ENCODE measurements at places on chromosomes 13 and 19.

DNA sequence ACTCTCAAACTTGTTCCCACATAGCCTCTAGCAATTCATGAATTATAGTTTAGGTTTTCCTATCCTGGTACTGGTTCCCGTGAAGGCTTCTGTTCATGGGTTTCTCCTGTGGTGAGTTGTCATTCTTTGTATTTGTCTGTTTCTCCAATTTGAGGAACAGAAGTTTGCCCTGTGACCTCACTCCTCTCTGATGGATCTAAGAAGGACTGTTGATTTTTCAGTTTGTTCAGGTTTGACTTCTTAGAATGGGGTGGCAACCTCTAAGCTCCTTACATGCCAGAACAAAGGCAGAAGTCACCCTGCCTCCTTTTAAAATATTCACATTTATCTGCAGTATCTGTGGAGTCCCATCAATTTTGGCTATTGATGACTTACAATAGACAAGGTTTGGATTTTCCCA, 354.0 kb downstream of the SPRY2 start:
- DNase-seq, result no peak

DNA sequence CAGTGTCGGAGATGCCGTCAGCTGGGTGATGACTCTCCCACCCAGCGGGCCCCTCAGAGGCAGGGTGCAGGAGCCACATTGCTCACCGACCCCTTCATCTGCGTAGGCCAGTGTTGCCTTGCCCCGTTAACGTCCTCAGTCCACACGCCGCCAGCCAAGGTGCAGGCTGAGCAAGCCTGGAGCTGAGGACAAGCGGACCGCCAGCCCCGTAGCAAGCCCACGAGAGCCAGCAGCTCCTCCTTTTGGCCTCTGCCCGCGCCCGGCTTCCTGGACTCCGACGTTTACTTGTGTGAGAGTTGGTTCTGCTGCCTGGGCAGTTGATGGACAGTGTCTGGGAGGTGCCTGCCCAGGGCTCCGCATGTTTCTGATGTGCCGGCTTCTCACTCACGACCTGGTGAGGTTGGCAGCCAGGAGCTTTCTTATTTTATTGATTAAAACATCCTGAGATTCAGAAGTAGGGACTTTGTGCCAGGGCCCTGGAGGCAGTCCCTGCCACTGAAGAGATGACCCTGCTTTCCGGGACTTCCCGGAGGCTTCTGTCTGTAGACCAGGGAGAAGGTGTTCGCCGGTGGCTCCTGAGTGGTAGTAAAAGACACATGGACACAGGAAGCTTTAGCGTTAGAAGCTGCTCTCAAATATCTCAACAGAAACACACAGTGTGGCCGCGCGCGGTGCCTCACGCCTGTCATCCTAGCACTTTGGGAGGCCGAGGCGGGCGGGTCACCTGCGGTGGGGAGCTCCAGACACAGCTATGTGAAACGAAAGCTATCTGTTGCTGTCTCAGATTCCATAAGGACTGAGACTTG, 5.8 kb downstream of the DAZAP1 start:
- DNase-seq, result no peak

DNA sequence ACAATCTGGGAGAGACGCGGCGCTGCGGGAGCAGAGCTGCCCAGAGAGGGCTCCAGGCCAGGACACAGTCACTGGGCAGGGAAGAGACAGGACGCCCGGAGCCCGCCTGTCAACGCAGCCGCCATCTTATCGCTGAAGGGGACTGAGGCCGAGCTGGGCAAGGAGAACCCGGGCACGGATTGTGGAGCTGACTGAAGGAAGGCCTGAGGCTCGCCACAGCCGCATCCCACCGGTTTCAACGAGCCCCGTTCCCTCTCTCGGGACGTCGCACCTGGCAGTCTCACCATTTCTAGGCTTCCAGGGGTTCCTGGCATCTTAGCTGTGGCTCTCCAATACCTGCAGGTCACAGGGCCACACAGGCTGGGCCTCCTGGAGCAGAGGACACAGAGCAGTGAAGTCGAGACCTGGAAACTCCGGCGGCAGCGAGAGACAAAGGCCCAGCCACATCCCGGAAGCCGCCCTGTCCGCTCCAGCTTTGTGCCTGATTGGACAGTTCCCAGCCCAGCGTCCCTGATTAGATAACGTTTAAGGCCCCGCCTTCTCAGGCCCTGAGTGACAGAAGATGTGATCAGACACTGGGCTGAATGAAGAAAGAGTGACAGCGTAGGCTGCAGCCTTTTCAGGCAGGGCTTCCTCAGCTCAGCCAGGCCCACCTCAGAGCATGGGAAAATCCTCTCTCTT, at the start of gene ZNF91:
Gene ZNF91, minus strand, starts transcription at position 431 of the 681 bp plus-strand sequence. Its CDS starts 117 bp downstream, at position 314.
- DNase-seq, result peak; percentile 95

DNA sequence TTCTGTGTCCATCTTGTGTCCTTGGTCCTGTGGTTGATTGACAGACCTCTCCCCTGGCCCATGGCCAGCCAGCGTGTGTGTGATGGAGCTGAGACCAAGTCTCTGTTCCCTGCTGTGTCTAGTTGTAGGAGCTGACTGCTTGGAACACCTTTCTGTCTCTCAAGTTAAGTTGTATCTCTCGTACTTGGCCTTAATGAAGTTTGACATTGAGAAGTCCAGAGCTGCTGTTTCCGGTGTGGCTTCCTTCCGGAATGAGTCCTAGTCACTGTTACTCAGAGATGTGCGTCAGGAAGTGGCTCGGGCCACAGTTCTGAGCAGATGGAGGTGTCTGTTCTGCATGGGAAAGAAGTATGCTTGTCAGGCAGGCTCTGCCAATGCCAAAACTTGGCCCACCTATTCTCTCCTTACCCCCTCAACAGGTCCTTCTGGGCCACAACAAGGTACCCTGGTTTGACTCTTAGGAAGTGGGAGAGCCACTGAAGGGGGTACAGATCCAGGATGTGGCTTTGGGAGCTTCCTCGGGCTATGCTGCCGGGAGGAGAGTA, 54.3 kb downstream of the GATAD2A start:
- DNase-seq, result peak; percentile 84

DNA sequence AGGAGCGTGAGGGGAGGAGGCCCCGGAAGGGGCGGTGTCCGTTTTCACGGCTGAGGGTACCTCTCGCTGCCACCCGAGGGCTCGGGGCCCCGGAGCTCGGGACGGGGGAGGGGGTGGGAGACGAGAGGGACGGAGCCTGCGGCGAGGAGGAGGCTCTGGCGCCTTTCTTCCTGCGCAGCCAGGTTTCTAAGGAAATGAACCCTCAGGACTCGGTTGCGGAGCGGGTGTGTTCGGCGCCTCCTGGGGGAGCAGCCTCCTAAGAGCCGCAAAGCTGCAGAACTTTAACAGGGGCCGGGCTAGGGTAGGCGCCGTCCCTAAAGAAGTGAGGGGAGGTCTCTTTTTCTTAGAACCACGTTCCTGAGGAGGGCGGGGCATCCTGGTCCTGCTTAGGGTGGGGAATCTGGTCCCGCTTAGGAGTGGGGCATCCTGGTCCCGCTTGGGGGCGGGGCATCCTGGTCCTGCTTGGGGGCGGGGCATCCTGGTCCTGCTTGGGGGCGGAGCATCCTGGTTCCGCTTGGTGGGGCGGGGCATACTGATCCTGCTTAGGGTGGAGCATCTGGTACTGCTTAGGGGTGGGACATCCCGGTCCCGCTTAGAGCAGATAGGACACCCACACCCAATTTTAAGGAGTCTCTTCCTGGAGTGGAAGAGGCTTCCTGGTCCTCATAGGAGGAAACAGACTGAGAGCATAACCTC, 6.2 kb downstream of the SYT5 start:
- DNase-seq, result no peak

DNA sequence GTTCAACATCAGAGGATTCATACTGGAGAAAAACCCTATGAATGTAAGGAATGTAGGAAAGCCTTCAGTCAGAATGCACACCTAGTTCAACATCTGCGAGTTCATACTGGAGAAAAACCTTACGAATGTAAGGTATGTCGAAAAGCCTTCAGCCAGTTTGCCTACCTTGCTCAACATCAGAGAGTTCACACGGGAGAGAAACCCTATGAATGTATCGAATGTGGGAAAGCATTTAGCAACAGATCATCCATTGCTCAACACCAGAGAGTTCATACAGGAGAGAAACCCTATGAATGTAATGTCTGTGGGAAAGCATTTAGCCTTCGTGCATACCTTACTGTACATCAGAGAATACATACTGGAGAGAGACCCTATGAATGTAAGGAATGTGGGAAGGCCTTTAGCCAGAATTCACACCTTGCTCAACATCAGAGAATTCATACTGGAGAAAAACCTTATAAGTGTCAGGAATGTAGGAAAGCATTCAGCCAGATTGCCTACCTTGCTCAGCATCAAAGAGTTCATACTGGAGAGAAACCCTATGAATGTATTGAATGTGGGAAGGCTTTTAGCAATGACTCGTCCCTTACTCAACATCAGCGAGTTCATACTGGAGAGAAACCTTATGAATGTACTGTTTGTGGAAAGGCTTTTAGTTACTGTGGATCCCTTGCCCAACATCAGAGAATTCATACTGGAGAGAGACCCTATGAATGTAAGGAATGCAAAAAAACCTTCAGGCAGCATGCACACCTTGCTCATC, 15.4 kb downstream of the ZNF570 start:
- DNase-seq, result no peak

DNA sequence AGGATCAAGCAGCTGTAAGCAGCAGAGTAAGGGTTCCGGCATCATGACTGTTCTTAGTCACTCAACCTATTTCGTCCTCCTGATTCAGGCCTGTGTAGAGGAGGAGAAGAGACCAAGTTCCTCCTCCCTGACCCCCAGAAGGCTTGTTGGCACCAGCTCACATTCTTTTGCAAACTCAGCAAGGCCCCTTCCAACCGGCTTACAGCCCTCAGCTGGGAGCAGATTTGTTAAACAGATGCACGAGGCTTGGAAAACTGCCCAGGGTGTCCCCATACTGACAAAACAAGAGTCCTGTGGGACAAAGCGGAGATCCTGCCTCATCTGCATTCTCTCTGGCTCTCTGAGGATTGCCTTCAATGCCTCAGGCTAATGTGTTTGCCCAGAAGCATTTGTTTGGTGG, 113.2 kb upstream of the SOX21 start:
- DNase-seq, result no peak

DNA sequence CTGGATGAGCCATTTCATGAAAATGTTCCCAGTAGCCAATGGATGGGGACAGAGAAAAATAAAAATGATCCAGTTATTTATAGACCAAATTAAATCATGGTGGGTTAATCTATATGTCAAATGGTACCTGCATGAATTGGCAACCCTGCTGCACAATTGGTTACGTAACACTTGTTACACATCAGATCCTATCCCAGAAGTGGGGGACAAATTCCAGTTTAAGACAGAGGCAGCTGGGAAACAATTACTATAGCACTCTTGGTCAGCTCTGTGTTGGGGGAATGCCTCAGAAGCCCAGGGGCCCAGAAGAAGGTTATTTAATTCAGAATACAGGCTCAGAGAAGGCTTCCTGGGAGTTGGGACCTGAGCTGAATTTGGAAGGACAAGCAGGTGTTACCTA, 81.1 kb upstream of the FLT1 start:
- DNase-seq, result no peak

GRCh38 chr19:1211494-1212234, 6.1 kb downstream of the STK11 start:
- DNase-seq, result no peak

- DNase-seq, result peak; percentile 43
Measured at GRCh38 chr13:70960841-70961443, 852.7 kb upstream of the KLHL1 start.

GRCh38 chr19:7918615-7919421, 1.3 kb upstream of the SNAPC2 start:
- no peak for DNase-seq

- peak; percentile 66 for DNase-seq
Measured at GRCh38 chr19:4589579-4590410, 30.3 kb upstream of the SEMA6B start.

DNA sequence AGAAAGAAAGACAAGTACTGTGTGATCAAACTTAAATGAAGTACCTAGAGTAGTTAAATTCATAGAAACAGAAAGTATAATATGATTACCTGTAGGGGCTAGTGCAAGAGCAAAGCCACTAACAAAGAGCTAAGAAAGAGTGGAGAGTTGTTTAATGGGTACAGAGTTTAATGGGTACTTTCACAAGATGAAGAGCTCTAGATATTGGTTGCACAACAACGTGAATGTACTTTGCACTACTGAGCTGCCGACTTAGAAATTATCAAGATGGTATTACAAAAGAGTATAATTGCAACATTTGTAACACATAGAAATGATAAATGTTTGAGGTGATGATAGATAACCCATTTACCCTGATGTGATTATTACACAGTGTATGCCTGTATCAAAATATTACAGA, 140.3 kb upstream of the GPC6 start:
- no peak for DNase-seq

- peak; percentile 66 for DNase-seq
Measured at GRCh38 chr13:53151336-53152056, 122.9 kb downstream of the OLFM4 start.

GRCh38 chr13:20150561-20150960, 10.3 kb downstream of the GJA3 start:
- DNase-seq, result no peak

- no peak for DNase-seq
Measured at GRCh38 chr13:85709072-85709471, 90.1 kb downstream of the SLITRK6 start.

- DNase-seq, result peak; percentile 49
Measured at GRCh38 chr19:8648240-8648639, 17.8 kb downstream of the NFILZ start.

DNA sequence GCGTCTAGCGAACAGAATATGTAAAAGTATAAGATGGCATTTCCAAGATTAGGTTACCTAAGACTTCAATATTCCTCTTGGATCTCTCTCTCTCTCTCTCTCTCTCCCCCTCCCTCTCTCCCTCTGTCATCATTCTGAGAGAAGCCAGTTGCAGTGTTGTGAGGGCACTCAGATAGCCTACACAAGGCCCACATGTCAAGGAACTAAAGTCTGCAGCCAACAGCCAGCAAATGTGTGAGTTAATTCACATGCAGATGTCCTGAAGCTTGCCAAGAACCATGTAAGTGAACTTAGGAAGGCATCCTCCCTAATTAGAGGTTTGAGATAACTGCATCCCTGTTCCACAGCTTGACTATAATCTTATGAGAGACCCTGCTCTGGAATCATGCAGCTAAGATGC, 822.9 kb upstream of the PRR20A start:
- no peak for DNase-seq

DNA sequence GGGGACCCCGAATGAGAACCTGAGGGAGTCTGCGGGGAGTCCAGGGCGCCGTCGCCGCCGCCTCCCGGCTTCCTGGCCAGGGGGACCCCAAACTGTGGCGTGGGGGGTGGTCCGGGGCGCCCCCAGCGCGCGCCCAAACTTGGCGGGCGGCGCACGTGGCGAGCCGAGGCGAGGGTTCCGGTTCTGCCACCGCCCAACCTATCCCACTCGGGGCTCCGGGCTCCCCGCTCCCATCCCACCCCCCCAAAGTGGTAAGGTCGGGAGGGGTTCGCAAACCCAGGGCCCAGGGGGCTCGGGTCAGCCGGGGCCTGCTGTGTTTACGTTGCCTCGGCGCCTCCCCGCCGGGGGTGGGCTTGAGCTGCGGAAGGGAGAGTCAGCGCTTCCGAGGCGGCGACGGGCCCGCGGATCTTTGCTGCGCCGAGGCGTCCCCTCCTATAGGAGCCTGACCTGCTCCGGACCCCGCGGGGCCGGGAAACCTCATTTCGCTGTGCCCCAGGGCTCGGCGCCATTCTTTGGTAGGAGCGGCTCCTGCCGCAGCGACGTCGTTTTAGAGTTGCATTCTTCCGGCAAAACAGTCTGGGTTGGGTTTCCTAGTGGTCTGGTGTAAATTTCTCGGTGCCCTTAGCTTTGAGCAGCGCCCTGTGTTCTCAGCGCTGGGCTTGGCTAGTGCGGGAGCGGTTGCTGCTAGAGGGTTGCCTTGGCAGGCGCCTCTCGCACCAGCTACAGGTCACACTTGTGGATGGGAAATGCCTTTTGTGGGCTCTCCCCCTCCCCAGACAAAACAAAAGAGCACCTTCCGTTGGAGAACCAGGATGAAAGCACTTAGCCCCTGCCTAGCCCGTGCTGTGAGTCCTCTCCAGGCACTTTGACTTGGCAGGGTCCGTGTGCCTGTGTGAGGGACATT, 1.2 kb downstream of the DAZAP1 start:
- no peak for DNase-seq

Data from common myeloid progenitor, CD34-positive (primary cell).